ENCODE measurements at places on chromosomes 2 and 18.

GRCh38 chr2:188974164-188974563 is at the start of gene COL3A1:
COL3A1 (plus strand) TSS chr2:188974373; CDS start chr2:188974490, 117 bp downstream.
- DNase-seq: no peak

DNA sequence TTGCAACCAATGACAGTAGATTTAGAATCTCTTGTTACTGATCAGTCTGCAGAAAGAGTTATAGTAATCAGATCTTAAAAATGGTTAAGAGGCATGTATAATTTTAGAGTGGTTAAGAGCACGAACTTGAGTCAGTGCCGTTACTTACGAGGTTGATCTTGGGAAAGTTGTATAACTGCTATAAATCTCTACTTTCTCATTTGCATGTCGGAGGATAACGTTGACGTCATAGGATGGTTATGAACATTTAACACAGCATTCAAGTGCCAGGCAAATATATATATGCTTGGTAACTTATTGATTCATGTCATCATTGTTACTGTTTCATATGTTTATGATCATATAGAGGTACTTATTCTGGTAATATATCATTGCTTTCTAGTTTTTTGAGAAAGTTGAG is 146.2 kb downstream of the ARHGAP28 start:
- no peak for DNase-seq

- no peak for DNase-seq
Measured at GRCh38 chr2:196407675-196408264, 231.7 kb upstream of the CCDC150 start.

GRCh38 chr2:105231232-105231619 is 10.3 kb upstream of the GPR45 start:
- DNase-seq: no peak

DNA sequence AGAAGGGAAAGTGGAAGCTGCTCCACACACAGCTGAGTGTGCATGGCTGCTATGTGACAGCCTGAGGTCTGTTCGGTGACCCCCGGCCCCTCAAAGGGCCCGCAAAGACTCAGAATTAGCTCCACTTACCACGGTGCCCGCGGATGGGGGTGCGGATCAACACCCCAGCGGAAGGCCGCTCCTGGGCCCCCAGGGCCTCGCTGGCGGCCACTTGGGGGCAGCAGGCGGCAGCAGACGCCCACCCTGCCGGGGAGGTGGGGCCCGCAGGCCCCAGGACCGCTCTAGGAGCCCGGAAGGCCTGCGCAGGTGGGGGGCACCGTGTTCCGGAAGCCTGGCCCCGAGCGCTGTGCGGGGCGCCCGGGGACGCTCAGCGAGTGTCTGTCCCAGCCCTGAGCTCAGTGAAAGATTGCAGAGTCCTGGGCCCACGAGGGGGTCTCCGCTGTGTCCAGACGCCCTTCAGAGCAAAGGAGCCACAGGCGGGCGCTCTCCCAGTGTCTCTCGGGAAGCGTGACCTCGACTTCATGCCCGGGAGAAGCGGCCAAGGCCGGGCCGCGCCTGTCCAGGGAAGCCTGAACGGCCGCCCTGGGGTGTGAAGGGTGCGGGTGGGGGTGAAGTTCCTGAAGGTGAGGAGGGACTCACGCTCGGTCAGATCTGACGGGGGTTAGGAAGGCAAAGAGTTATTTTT is 118.7 kb downstream of the VAPA start:
- DNase-seq: no peak

DNA sequence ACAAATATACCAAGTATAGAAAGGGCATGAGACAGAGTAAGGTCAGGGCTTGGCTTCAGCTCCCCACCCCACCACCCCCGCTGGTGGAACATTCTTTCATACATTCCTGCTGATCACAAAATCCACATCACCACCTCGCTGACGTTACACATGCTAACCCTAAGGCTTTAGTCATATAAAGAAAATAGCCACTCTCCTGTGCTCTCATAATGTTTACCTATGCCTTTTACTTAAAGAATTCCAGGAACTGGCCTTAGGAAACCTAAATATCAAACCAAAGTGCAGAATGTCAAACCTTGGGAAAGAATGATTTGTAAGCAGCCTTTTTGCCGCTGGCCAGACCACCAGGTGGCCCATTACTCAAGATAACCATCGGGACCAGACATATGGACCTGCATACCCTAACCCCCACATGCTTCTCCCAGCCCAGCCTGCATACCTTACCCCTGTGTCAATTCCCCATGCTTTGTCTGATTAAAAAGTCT is 136.3 kb upstream of the SLC39A10 start:
- no peak for DNase-seq

DNA sequence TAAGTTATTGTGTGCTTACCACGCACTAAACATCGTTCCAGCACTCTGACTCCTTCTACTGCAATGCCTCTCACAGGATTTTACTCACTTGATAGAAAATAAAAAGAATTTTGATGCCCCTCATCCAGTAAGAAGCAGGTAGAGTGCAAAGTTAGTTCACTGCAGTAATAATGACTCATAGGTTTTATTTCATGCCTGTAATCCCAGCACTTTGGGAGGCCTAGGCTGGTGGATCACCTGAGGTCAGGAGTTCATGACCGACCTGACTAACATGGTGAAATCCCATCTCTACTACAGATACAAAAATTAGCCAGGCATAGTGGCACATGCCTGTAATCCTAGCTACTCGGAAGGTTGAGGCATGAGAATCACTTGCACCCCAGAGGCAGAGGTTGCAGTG is 190.6 kb downstream of the RAD51AP2 start:
- DNase-seq: no peak

GRCh38 chr18:62847081-62847480 is 131.7 kb downstream of the PHLPP1 start:
- no peak for DNase-seq

GRCh38 chr2:24121066-24121465 is 2.1 kb downstream of the PFN4 start:
- DNase-seq: no peak

DNA sequence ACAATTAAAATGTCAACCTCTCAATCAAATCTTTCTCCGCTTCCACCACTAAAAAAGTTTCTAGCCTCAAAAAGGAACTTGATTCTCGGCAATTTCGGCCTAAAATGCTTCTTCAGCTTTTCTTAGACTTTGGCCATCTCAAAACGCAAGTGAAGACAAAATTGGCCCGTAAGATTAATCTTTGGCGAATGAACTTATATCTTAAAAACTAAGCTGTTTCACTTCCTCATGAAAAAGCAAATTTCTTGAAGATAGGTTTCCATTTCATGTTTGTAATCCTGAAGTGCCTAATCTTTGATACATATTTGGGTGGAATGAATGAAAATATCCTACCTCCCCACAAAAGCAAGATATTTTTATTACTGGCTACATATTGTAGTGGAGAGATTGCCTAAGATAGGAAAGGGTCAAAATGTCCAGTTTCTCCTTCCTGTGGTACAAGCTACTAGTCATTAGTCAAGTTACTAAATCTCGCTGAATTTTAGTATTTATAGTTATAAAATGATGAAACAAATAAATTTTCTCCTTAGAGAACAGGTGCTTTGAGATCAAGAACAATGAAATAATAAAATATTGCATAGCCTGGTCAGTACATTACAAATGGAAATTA is 85.4 kb upstream of the ZEB2 start:
- no peak for DNase-seq

- no peak for DNase-seq
Measured at GRCh38 chr18:30679285-30679930, 363.1 kb downstream of the DSC3 start.

DNA sequence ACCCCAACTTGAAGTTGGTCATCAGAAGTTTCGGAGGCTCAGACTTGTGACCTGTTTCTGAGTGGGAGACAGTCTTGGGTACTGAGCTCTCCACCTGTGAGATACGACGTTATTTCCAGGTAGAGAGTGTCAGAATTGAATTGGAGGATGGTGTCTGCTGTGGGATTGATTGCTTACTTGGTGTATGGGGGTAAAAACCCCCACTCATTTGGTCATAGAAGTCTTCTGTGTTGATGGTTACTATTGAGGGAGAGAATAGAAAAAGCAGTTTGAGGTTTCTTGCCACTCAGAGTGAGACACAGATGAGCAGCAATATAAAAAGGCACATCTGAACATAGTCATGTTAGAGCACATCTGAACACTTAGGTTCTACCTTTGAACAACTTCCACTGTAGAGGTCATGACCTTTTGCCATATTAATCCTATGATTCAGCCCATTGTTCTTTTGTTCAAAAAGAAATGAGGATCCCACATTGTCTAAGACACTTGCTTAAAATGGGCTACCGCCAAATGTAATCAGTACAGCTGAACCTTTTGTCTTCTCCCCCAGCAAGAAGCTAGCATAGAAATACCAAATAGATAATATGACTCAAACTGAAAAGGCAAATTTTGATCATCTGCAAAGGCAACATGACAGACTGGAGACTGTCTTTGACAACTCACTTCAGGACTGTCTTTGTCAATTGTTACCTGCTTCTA is 73.3 kb downstream of the NAB1 start:
- DNase-seq: peak; percentile 78

- DNase-seq: no peak
Measured at GRCh38 chr2:100581277-100581612, 18.5 kb downstream of the PDCL3 start.

DNA sequence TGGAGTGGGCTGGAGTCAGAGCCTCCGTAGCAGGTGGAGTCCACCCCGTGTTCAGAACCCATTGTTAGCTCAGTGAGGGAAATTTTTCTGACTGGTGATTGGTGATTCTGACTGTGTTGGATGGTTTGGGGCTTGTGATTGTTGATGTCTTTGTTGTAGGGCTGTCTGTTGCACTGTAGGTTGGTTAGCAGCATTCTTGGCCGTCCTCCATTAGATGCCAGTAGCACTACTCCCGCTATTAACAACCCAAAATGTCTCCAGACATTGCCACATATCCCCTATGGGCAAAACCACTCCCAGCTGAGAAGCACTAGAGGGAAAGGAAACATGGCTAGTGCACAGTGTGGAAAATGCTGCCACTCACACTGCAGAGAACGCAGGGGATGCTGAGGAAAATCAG is 51.7 kb downstream of the ARMC9 start:
- DNase-seq: no peak

DNA sequence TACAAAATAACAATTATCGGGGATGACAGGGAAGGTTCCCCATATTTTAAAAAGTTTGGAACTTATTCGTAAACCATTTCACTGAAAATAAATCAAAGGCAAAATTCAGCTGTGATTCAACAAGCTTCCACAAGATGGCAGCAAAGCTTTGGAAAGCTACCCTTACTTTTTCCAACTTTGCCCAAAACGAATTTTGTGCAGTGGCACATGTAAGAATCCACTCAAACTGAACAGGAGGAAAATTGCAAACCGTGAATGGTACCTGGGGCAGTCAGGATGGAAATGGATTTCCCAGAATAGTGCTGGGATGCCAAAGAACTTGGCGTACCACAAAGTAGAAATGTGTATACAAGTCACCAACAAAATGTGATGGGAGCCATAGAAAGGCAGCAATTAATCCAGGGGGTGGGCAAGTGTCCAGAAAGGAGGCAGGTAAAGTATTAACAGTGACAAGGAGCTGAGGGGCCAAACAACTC is 10.7 kb downstream of the RPL31 start:
- peak; percentile 50 for DNase-seq

GRCh38 chr2:30984148-30984547 is 154.1 kb downstream of the GALNT14 start:
- DNase-seq: no peak

GRCh38 chr2:18514526-18515461 is 45.7 kb downstream of the RDH14 start:
- DNase-seq: no peak

DNA sequence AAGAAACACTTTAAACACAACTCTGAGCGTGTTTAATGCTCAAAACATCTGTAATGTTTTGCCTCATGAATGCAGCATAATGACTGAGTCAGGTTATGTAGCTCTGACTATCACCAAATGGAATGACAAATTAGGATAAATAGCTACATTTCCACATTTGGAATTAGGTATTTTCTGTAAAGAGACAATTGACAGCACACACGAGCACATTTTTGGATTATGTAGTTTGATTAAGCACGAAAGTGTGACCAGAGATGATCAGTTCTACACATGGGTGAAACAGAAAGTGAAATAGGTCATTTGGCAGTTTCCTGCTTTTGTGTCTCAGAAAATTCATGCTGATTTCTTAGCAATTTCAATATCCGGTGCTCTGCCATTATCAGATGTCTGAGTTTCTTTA is 29.0 kb downstream of the LPIN1 start:
- DNase-seq: peak; percentile 52

DNA sequence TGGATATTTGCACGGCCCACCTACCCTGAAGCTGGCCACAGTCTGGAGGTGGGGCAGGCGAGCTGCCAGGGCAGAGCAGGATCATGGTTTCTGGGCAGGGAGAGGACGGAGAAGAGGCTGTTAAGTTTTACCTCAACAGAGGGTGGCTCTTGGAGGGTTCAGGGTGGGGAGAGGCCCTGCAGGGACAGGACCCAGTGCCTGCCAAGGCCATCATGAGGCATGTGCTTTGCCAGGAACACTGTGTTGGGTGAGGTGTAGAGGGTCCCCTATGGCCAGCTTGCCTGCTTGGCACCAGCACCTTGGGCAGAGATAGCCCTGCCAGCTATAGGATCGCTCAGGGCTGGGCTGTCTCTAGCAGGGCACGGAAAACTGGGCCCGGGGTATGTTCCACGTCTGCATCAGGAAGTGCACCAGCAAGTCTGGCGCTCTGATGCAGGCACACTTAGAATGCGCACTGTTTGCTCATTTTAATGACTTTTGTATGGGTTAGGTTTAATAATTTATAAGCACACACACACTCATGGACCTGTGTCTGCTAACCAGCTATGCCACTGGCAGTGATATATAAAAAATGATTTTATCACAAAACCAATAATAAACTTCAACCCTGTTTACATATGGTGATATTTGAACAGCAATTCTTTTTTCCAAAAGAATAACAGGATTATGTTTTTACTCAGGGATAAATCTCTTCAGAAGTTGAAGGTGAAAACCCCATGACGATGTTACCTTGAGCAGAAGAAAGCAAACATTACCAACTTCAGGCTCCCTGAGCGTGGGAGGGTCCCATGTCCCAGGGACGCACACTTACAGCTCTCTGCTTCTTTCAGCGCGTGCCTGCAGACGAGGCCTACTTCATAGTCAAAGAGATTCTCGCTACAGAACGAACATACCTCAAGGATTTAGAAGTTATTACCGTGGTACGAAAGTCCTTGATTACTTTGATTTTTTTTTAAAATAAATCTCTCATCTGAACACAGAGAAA is 46.4 kb downstream of the STK25 start:
- DNase-seq: no peak

DNA sequence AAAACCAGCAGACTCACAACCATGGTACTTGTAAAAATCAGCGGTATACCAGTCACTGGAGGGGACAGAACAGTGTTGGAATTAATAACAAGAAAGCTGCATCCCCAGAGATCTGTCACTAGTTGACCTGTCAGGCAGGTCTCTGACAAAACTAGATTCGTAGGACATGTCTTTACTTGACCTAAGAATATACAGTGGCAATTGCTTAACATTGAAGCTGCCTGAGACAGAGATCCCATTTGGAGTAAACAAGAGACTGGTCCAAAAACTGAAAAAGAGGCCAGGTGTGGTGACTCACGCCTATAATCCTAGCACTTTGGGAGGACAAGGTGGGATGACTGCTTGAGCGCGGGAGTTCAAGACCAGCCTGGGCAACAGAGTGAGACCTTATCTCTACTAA is 7.2 kb upstream of the SS18 start:
- DNase-seq: no peak

- no peak for DNase-seq
Measured at GRCh38 chr18:8424481-8424880, 184.8 kb upstream of the RAB12 start.

- DNase-seq: no peak
Measured at GRCh38 chr2:36615222-36615621, 17.3 kb upstream of the FEZ2 start.
